Stimulated activated CD8-positive, alpha-beta memory T cell treated with anti-CD3 and anti-CD28 coated beads, Interleukin-7, amount 100 ng/mL, for 1 hour (primary cell): ENCODE measurements at places on chromosomes 2 and 18.

DNA sequence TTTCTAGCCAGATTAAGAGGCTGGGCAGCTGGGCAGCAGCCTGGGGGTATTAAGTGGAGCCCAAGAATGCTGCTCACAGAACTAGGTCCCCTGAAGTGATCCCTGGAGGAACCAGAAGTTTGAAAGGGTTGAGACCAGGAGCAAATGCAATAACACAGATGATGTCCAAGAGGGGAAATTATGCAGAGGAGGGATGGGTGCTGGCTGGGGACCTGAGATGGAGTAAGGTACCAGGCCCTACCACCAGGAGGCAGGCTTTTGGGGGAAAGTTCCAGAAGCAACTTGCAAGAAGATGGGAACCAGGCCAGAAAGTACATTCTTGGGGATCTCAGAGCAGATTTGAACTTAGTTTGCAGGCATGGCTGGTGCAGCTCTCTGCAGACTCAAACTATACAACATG lies 175.1 kb downstream of the NCK2 start:
- DNase-seq = peak; percentile 2

- DNase-seq = no peak
Measured at GRCh38 chr2:77046339-77046738, 475.8 kb downstream of the LRRTM4 start.

- no peak for DNase-seq
Measured at GRCh38 chr2:72926811-72927465, 9.6 kb downstream of the EMX1 start.

DNA sequence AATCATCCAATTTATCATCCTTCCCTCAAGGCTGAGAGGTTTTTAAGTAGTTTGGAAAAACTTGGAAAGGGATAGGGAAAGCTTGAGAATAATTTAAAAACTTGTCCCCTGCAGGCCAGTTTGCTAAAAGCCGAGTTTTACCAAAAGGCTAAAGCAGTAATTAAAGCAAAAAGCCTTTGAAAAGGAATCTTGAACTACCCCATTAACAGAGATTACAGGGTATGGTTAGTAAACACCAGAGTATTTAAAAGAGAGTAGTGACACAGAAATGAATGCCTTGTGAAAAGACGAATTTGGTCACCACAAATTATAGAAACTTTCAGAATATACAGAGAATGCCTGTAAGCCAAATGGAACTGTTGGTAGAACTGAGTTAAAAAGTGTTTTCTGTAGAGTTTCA lies 85.0 kb downstream of the FMNL2 start:
- DNase-seq = no peak

GRCh38 chr2:168901003-168901402 lies at the start of gene G6PC2:
G6PC2 (plus strand) TSS chr2:168901291; CDS start chr2:168901332, 41 bp downstream.
- DNase-seq = no peak
